ENCODE measurements at places on chromosomes 7 and 10.

DNA sequence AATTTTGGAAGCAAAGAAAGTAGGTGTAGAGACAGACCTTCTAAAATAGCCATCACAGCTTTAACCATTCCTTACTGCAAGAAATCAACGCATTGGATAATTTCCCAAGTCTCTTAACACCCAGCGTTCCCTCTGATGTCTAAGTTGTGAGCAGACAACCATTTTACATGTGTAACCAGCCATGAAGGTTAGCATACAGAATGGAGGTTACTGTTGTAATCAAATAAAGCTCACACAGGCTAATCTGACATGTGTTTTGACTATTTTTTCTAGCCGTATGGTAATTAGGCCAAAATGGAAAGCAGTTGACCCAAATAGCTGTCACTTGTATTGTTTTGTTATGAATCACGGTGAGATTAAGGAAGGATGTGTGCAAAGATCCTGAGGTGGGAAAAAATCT lies 336.4 kb downstream of the RNLS start:
- no peak for DNase-seq

DNA sequence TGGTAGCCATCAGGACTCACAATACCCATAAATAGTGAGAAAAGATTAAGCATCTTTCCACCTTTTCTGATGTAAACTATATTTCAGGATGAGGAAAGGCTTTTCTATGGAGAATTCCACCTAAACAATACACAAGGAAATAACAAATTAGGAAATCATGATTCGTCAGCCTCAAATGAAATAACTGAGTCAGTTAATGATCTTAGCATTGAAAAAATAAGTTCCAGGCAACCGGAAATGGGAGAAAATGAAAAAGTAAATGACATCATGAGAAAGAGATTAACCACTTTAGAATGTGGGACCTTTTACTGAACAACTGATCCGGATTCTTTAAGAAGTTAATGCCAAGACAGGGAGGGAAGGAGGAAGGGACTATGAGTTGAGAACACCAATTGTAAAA lies 742.3 kb downstream of the TNS3 start:
- DNase-seq: no peak

- no peak for DNase-seq
Observed at GRCh38 chr7:151992375-151992774, 33.1 kb upstream of the GALNT11 start.

- no peak for DNase-seq
Observed at GRCh38 chr7:151963895-151964870, 7.9 kb downstream of the GALNTL5 start.

DNA sequence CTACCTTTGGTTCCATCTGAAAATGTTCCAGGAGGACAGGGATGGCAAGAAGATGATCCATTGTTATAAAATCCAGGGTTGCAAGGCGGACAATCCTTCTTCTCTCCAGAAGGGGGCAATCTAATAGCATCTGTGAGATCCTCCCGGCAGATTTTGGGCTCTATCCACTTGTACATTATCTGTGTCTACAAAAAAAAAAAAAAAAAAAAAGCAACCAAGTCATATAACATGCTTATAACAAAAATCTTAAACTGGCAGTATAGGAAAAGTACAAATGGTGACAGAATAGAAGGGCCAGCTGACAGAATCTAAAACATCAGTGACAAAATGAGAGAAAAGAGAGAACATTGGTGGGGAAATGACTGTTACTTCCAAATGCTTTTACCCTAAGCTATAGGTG lies 132.7 kb downstream of the ELAPOR2 start:
- DNase-seq: no peak

DNA sequence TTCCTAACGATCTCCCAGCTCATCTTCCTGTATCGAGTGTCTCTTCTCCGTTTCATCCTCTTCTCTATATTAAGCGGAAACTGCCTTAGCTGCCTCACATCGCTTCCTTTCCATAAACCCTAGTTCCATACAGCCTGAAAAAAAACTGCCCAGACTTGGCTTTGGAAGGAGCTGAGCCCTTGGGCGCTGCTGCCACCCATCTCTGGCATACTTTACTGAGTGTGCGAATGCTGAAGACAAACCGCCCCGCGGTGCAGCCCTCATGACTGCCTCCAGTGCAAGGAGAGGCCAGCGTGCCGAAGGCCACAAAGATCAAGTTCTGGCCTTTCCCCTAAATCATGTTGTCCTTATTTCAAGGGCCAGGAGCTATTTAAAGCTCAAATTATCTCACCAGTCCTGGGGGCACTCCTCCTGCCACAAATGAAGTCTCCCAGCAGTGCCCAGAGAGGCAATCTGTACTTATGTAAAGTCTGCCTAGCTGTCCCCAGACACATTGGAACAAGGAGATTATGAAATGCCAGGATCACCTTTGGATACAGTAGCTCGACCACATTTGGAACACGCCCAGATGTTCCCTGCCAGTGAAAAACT lies 25.2 kb downstream of the YWHAG start:
- DNase-seq: no peak

- no peak for DNase-seq
Observed at GRCh38 chr7:41744161-41744560, 41.3 kb upstream of the INHBA start.

- DNase-seq: no peak
Observed at GRCh38 chr10:35276889-35277288, 59.4 kb upstream of the CCNY start.

- DNase-seq: no peak
Observed at GRCh38 chr10:48883701-48884100, 55.9 kb downstream of the LRRC18 start.

- DNase-seq: no peak
Observed at GRCh38 chr7:105213611-105214010, 175.1 kb downstream of the SRPK2 start.

DNA sequence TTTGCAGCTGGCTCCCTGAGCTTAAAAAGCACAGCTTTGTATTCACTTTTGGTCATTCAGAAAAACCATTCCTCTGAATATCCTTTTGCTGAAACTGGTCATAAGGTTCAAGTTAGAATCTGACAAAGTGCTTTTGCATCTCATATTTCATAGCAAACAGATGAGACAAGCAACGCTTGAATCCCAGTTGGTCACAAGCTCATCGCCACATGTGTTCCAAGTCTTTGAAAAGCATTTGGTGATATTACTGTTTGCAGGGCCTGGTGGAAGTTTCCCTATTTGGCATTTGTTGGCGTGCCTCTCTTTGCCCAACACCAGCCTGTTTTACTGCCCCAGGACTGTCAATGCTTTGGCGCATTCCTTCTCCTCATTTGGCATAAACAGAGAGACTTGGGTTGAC lies 10.3 kb downstream of the TACC2 start:
- no peak for DNase-seq

GRCh38 chr7:14761510-14762296 lies 140.8 kb downstream of the DGKB start:
- no peak for DNase-seq

- DNase-seq: no peak
Observed at GRCh38 chr7:131231381-131232220, 96.1 kb upstream of the MKLN1 start.

- DNase-seq: no peak
Observed at GRCh38 chr7:55310287-55311025, 54.7 kb upstream of the LANCL2 start.

DNA sequence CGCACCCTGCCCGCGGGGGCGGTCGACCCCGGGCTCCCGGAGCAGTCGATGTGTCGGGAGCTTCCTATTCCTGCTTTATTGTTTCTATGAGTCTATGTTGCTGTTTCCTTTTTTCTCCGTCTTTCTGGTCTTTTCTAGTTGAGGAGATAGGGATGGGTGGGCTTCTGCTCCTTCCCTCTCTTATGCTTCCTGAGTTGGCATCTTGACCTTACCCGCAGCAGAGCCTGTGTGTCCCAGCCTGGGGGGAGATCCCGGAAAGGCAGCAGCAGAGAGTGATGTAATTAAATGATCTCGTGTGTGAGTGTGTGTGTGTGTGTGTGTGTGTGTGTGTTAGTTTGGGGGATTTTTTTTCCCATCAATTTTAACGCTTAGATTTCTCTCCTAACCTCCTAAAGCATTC lies 486 bp upstream of the SORCS1 start:
- no peak for DNase-seq

- DNase-seq: no peak
Observed at GRCh38 chr10:7544203-7544602, 122.6 kb downstream of the ITIH5 start.

DNA sequence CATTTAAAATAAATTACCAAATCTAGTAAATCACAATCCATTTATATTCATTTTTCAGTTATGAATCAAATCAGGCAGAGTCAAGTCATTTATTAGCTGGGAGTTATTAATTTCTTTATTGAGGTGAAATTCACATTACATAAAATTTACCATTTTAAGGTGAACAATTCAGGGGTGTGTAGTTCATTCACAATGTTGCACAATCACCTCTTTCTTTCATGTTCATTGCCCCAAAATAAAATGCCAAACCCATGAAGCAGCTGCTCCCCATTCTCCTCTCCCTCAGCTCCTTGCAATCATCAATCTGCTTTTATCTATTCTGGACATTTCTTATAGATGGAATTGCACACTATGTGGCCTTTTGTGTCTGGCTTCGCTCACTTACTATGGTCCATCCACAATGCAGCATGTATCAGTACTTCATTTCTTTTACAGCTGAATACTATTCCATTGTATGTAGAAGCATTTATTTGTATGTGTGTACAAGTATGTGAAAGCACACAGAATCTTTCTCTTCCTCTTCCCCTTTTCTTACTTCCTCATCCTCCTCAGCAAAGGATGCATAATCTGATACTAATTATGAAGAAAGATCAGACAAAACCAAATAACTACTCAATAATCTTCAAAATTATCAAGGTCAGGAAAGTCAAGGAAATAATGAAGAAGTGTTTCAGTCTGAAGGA lies 60.6 kb downstream of the LMBR1 start:
- DNase-seq: no peak

DNA sequence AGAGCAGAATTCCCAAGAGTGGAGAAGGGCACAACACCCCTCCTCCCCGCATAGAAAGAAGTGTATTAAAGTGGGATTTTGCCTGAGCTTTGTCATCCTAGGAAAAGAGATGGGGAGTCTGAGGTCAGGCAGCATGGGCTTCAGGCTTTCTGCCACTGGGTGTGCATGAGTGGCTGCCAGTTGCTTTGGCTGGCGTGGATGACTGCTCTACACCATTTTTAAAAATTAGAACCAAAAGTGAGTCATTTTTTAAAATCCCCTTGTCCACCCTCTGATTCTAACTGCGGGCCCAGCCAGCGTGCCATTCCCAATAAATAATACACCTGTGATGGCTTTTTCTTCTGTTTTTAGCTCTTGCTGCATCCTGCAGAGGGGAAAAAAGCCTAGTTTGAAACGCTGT lies 13.4 kb downstream of the SLC29A3 start:
- DNase-seq: no peak

DNA sequence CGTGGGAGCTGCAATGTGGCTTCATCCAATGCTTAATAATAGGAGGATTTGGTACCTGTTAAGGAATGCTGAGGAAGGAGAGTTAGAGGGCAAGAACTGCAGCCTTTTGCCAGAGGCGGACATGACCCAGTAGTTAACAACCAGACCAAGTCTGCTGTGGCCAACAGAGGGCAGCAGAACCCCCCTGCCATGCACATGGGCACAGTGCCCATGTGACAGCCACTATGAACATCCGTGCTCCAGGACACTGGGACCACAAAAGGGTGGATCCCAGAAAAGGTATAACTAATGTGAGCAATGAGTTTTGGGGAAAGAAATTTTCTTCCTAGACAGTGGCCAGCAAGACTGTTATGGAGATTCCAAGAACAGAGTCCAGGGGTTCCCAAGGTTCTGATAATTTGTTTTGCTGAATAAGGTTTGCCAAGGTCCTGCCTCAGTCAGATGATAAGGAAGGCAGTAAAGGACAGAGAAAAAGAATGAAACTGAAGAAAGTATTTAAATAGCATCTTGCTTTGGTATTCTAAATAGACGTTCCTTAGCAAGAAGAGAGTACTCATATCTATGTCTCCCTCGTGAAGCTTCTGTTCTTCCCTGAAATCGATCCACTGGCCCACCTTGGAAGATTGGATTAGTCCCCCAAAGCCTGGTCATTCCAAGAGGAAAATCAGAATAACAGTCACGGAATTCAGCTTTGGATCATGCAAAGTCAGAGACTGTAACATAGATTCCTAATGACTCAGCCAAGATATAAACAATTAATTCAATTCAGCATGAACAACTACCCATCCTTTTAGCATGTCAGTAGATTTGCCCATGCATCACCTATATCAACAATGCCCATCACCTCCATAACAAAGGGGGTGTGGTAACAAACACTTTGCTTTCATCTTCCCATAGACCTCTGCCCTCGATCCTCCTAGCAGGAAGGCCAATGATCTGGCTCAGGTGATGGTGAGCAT lies 56.0 kb downstream of the LGI1 start:
- peak; percentile 40 for DNase-seq

DNA sequence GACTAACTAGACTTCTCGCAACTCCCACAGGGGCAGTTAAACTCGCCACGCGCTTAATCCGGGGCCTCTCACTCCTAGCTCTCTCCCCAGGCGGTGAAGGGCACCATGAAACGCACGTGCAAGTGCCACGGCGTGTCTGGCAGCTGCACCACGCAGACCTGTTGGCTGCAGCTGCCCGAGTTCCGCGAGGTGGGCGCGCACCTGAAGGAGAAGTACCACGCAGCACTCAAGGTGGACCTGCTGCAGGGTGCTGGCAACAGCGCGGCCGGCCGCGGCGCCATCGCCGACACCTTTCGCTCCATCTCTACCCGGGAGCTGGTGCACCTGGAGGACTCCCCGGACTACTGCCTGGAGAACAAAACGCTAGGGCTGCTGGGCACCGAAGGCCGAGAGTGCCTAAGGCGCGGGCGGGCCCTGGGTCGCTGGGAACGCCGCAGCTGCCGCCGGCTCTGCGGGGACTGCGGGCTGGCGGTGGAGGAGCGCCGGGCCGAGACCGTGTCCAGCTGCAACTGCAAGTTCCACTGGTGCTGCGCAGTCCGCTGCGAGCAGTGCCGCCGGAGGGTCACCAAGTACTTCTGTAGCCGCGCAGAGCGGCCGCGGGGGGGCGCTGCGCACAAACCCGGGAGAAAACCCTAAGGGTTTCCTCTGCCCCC lies 19.5 kb downstream of the WNT8B start:
- peak; percentile 69 for DNase-seq

DNA sequence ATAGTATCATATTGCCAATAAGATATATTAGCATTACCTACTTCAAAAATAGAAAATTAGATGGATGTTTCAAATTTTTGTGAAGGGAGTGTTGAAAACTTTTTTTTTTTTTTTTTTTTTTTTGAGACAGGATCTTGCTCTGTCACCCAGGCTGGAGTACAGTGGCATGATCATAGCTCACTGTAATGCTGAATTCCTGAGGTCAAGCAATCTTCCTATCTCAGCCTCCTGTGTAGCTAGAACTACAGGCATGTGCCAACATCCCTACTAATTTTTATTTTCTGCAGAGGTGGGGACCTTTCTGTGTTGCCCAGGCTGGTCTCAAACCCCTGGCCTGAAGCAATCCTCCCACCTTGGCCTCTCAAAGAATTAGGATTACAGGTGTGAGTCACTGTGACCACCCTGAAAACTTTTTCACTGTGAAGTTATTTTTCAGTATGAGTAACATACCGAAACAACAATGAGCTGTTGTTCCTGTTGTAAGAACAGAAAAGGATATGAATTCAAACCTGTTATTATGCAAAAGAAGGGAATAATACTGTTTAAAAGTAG lies 266.9 kb downstream of the NEBL start:
- DNase-seq: no peak

GRCh38 chr7:159028508-159029401 lies 115.9 kb downstream of the VIPR2 start:
- DNase-seq: peak; percentile 29

GRCh38 chr10:33521062-33521461 lies 186.6 kb upstream of the NRP1 start:
- no peak for DNase-seq

Data from liver (tissue), 10 donors.